Left colon (tissue), 2 donors: ENCODE measurements at places on chromosomes 5 and 9. TPM values are rescaled to one million over a fixed set of nuclear protein-coding genes. Genes with fewer than 3 reads are reported as not detected.

The KIF20A gene
- total RNA-seq = 4.0 TPM

The RGS3 gene
- total RNA-seq = 59.6 TPM

The TAF1L gene
- not detected for total RNA-seq

The PAIP1 gene
- total RNA-seq = 59.1 TPM

The SLIT3 gene
- total RNA-seq = 6.1 TPM

The SHOC1 gene
- total RNA-seq = not detected

The WNT8A gene
- total RNA-seq = not detected

The SCAMP1 gene
- 33.2 TPM for total RNA-seq

The HSPA5 gene
- total RNA-seq = 193 TPM

The CDO1 gene
- 0.55 TPM for total RNA-seq

The SHC3 gene
- 0.27 TPM for total RNA-seq

- DNase-seq = no peak
Measured at GRCh38 chr9:3292311-3292710, 233.5 kb downstream of the RFX3 start.

DNA sequence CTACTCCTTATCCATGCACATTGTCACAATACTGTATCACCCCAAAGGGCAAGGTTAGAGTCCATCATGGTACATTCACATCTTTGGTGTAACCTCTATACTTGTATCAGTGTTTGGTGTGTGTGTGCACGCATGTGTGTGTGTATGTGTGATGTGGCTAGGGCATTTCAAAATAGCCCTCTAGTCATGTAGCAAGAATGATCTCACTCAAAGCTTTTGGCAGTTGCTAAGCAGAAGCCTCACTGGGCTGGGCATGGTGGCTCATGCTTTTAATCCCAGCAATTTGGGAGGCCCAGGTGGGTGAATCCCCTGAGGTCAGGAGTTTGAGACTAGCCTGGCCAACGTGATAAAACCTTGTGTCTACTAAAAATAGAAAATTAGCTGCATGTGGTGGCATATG lies 245.3 kb downstream of the ADGRV1 start:
- DNase-seq = no peak

- DNase-seq = peak; percentile 80
Measured at GRCh38 chr5:178108966-178109365, 4.4 kb upstream of the N4BP3 start.

DNA sequence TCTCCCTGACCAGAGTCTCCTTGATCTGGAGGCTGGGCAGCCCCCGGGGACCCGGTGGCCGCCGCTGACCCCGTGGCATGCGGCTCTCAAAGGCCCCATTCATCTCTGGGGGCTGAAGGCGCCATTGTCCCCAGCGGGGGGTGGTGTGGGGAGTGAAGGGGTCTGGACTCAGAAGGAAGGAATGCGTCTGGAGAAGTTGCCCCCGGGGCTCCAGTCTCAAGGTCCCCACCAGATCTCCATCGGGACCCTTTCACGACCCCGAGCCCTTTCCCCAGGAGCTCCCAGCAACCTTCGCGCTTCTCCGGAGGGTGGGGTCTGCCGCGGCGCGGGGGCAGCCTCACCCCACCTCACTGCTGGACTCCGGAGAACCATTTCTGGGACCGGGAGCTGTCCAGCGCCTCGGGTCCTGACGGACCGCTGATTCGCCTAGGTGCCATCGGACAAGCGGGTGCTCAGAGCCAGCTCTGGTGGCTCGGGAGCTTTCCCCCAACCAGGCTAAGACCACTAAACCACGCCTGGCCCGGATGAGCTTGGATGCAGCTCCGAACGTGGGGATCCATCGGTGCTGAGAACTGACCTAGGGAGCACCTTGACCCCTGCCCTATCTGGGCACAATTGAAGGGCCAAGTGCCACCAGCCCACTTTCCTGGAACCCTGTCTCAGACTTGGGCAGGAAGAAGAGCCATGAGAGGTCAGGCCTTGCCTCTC lies 5.1 kb upstream of the PCDH1 start:
- no peak for DNase-seq

DNA sequence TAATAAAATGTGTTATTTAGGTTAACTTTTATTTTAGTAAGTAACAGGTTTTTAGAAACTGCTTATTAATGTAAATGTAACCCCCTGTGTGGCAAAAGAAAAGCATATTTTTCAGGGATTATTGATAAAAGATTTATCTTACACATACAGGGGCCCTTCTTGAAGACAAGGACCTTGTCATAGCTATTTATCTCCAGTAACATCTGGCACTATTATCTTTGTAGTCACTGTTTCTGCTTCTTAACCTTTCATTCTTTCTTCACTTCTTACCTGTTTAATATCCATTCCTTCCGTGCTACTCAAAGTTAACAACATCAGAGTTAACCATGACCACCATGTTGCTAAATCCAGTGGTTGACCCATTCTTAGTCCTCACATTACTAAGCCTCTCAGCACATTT lies 117.8 kb upstream of the VCAN start:
- DNase-seq = no peak

- DNase-seq = no peak
Measured at GRCh38 chr9:94875300-94876020, 149.0 kb downstream of the AOPEP start.

DNA sequence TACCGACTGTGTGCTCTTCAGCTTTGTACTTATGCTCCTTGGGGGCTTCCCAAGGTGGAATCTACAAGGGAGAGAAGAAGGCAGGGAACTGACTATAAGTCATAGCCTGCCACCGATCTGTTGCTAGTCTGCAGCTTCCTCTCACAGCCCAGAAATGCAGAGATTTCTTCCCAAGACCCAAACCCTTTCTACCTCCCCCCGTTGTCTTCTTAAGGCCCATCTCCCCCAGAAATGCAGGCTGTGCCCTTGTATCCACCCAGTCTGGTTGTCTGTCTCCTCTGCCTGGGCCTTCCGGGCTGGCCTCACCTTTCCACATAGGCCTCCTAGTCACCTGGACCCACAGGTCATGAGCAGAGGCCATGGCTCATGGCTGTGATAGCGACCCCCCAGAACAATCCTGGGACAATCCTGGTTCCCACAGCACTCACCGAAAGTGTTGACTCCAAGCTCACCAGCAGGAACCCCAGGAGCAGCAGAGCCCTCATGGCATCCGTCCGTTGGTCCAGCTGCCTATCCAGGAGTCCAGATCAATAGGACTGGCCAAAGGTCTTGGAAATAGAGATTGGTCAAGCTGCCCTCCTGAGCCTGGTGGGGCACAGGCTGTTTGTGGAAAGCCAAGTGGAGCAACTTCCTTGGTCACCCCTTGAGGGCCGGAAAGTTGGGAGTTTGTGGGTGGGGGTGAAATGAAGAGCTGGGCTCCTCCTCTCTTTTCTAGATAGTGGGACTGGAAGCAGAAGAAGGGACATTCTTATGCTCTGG lies at the start of gene F12:
F12 (minus strand) TSS at position 522 of the 759 bp plus-strand sequence; CDS start at position 485, 37 bp downstream.
- no peak for DNase-seq

DNA sequence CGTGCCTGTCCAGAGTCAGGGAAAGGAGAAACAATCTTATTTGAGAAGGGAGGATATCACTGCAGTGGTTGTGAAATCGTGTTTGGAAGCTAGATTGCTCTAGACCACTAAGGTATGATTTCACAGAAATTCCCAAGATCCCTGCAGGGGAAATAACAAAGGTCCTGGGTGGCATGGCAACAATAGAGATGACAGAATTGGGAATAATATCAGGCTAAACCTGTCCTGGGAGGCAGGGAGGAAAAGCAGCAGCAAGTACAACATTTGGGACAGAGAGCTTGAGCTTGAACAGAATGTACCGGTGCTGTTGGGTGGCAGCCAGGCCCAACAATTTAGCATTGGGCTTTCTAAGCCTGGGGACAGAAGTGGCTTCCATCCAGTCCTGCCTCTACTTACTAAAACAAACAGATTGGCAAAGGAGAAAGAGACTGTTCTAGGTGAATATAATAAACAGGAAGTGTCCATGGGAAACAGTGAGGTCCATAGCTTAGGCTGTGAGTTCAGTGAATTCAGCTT lies 17.0 kb upstream of the ARHGAP26 start:
- no peak for DNase-seq

GRCh38 chr5:169765176-169765996 lies 128.3 kb downstream of the DOCK2 start:
- no peak for DNase-seq

- no peak for DNase-seq
Measured at GRCh38 chr5:169408171-169408570, 107.2 kb upstream of the SLIT3 start.

DNA sequence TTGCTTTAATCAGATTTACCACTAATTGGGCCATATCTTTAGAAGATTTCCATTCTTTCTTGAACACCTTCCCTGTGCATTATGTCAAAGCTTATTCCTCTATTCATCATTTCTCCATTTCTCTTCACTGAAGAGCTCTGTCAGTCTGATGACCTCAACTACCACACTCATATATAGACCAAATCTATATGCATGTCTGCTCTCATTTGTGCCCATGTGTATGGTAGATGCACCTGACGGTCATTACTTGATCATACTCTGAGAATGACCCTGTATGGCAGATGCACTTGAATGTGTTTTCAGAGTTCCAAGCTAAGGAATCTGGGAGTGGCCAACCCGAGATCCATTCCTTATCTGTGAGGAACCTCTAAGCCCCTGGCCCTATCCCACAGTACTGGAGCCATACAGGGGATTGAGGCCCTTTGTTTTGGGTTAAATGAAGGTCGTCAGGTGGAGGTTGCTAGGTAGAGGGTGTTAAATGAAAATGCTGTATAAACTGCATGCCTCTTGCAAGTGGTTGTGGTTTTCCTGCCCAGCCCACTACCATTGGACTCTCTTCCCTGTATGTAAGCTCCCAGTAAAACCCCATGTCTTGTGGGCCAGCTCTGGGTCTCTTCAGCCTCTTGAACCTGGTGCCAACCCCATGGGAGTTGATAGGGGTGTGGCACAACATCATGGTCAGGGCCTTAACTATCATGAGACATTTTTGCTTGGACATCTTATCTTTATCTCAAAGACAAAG lies 229.5 kb downstream of the KIAA0825 start:
- no peak for DNase-seq

- DNase-seq = no peak
Measured at GRCh38 chr5:112036206-112036605, 279.2 kb upstream of the NREP start.

DNA sequence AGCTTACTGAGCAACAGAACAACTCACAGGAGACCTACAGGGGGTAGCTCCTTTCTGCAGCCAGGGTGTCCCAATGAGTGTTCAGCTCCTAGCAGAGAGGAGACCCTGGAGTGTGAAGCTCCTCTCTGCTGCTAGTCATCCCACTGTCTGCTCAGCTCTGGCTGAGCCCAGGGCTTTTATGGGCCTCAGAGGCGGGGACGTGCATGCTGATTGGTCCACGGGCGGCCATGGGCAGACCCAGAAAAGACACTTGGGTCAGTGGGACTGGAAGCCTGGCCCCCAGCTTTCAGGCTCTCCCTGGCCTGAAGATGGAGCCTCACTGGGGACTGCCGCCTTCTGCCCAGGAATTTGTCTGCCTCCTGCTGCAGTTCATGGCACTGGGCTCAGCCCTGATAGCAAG lies 40.6 kb downstream of the TSPAN17 start:
- DNase-seq = no peak

DNA sequence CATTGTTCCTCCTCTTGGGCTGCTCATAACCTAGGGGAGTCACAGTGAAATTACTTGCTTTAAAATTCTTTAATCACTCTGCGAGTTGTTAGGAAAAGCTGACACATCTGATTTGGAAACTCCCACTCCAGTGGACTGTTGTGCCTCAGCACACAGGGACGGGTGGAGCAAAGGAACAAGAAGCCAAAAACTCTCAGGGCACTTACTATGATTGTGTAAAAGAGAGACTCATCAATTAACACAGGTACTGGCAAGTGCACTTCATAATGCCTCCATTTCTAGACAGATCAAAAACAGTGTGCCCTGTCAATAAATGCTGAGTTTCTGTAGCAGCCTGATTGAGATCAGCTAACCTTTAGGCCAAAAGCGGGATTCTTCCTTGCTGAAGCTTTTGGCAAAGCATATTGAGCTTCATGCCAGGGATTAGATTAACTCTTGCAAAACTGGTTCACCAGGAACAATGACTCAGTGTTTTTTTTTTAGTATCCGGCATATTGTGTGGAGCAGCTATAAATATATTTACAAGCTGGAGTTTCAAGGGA lies 55.9 kb downstream of the TMC1 start:
- no peak for DNase-seq

DNA sequence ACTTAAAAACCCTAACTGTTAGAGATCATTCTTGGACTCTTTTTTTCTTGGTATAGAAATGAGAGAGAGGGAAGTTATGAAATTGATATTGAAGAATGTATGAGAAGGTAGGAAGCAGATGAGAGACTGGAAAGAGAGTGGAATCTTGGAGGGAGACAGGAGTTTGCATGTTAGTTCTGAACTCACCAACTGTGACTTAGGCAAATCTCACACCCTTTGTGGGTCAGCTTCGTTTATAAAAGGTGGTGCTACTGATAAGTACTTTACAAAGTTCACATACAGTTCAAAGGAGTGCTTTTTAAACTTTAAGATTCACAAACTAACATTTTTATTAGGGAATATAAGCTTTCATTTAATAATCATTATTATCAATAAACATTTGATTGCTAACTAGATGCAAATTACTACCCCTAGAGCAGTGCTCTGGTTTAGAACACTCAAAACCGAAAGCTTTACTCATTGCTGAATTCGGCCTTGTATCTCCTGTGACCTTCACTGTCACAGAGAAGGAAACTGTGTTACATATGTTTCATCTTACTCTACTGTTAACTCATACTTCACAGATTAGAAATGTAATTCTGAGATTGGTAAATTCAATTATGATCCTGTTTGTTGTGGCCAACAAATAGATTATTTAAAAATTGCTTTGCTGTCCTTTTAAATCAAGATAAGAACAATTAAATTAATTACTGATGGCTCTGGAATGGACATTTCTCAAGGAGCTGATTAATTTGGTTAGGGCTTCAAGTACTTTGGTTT lies 143.2 kb downstream of the RMI1 start:
- DNase-seq = no peak

GRCh38 chr5:74040811-74041491 lies 415.0 kb downstream of the ARHGEF28 start:
- no peak for DNase-seq

DNA sequence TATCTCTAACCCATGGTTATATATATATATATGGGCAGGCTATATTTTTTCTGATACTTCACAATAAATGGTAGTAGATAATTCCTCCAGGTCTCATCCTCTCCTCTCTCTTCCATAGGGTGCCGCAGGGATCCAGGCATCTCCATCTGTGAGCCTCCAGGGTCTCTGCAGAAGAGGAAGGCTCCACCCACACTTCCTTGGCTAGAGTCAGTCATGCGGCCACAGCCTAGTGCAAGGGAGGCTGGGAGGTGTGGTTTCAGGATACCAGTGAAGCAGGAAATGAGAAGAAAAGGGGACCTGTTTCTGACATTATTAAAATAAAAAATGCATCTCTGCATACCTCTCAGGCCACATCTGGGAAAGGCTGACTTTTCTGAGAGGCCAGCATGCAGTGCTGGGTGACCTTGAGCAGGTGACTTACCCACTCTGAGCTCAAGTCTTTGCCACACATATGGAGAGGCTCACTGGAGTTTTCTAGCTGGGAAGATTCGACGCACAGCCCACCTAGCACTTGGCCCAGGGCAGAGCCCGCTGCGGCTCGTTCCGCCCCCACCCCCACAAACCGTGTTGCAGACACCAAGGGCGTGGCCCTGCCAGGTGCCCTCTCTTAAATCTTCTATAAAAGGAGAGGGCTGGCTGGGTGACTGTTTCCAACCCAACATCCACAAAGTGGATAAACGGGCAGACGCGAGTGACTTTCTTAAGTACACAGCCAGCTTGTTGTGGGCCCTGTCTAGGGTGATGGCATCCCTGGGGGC lies 47.9 kb downstream of the OLFM1 start:
- DNase-seq = no peak

GRCh38 chr9:97851446-97851883 lies 1.6 kb upstream of the FOXE1 start:
- no peak for DNase-seq

GRCh38 chr9:1890816-1891215 lies 124.3 kb upstream of the SMARCA2 start:
- DNase-seq = no peak

GRCh38 chr5:54927097-54927746 lies 58.2 kb downstream of the ESM1 start:
- DNase-seq = no peak
